Neural crest cell (in vitro differentiated cells): ENCODE measurements at places on chromosomes 3 and 15.
A peak's percentile ranks its signal among the peaks of the same experiment; 100 is the strongest.

GRCh38 chr3:171269542-171269941 lies 190.7 kb downstream of the TNIK start:
- DNase-seq: no peak

DNA sequence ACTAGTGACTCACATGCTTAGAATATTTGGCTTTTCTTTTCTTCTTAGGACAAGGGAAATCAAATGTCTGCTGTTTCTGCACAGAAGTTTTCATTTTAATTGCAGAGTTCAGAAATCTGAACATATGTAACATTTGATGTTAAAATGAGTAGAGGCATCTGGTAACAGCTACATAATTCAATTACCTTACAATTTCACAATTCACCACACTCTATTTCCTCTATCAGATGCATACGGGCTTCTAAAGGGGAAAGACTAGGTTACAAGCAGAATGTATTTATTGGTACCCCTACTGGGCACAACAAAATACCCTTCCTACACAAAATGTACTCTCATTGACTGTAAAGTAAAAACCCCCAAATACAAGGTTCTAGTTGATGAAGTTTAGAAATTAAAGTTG lies 176.0 kb downstream of the SOX2 start:
- DNase-seq: no peak

- peak; percentile 52 for DNase-seq
Measured at GRCh38 chr3:136819731-136820679, 1.1 kb downstream of the SLC35G2 start.

DNA sequence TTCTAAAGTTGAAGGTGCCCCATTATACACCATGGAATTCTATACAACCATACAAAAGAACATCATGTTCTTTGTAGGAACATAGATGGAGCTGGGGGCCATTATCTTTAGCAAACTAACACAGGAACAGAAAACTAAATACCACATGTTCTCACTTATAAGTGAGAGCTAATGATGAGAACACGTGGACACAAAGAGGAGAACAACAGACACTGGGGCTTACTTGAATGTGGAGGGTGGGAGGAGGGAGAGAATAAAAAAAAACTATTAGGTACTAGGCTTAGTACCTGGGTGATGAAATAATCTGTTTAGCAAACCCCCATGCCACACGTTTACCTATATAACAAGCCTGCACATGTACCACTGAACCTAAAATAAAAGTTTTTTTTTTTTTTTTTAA lies 342.7 kb downstream of the PLCL2 start:
- DNase-seq: no peak

DNA sequence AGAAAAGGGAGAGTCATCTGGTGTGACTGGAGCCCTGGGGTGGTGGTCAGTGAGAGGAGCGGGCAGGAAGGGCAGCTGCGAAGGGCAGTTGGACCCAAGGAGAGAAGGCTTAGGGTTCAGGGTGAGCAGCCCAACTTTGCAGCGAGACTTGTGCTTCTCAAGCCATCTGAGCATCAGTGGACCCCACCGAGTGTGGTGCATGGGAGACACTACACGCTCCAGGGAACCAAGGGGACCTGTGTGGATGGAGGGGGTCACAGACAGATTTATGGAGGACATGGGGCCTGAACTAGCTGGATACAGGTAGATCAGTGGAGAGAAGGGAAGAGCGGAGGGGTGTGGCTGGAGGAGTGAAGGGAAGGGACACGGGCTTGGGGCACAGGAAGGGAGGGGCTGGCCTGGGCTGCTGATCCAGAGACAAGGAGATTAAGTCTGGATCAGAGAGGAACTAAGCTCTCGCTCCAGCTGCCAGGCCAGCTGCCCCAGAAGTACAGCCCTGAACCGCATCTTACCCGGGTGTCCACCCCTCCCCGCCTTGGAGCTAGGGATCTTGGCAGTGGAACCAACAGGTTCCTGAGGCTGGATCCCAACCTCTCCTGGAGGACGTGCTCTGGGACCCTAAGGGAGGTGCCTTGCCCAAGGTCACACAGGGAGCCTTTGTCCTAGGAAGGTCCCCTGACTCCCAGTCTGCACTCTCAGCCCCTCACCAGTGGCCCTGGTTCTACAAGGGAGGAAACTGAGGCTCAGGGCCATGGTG lies 120.5 kb downstream of the CORO2B start:
- DNase-seq: no peak

DNA sequence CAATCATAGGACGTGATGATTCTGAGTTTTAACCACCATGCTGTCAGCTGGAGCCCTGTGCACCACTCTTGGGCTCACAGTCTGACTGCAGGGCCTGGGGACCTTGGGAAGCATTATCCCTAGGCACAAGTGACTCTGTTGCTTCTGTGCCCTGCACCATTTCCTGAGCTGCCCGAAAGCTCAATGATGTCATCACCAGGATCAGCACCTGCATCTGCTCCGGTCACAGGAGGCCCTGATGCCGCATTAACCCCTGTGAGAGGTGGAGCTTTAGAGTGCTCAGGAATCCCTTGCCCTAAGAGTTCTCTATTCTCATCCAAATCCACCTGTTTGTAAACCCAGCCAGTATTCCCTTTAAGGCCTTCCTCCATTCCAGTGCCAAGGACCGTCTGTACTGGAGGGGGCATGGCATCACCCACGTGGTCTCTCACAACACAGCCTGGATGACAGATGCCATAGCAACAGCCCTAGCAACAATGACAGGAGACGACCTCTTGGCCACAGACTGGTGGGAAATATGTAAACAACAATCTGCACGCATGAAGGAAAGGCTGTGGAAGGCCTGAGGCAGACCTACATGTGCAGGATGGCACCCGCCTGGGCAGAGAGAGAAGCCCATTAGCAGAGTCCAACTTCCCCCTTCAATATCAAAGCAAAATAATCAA lies 37.9 kb downstream of the NTRK3 start:
- no peak for DNase-seq

GRCh38 chr3:27521179-27521871 lies 37.1 kb upstream of the SLC4A7 start:
- no peak for DNase-seq

- no peak for DNase-seq
Measured at GRCh38 chr3:124529826-124530571, 200.3 kb upstream of the UMPS start.

- DNase-seq: no peak
Measured at GRCh38 chr3:160842021-160843005, 86.3 kb downstream of the PPM1L start.

GRCh38 chr3:127065138-127065427 lies 82.2 kb downstream of the PLXNA1 start:
- no peak for DNase-seq

DNA sequence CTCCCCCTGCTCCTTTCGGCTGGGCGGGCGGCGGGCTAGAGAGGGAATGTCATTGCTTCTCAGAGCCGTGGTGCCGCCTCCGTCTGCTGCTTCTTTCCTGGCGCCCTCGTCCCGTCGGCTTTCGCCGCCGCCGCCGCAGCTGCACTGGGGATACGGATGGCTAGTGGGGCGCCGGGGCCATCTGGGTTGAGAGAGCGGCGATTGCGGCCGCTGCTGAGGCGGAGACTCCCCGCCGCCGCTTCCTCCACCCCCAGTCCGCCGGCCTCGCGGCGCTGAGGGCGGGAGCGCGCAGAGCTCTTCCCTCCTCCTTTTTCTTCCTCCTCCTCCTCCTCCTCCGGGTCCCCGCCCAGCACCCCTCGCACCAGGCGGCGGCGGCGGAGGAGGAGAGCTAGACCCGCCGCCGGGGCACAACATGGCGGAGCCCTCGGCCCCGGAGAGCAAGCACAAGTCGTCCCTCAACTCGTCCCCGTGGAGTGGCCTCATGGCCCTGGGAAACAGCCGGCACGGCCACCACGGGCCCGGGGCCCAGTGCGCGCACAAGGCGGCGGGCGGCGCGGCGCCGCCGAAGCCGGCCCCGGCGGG lies at the start of gene STT3B:
Gene STT3B (plus strand): TSS at position 339 of the 582 bp plus-strand sequence. CDS start 74 bp downstream, at position 413.
- DNase-seq: peak; percentile 63

DNA sequence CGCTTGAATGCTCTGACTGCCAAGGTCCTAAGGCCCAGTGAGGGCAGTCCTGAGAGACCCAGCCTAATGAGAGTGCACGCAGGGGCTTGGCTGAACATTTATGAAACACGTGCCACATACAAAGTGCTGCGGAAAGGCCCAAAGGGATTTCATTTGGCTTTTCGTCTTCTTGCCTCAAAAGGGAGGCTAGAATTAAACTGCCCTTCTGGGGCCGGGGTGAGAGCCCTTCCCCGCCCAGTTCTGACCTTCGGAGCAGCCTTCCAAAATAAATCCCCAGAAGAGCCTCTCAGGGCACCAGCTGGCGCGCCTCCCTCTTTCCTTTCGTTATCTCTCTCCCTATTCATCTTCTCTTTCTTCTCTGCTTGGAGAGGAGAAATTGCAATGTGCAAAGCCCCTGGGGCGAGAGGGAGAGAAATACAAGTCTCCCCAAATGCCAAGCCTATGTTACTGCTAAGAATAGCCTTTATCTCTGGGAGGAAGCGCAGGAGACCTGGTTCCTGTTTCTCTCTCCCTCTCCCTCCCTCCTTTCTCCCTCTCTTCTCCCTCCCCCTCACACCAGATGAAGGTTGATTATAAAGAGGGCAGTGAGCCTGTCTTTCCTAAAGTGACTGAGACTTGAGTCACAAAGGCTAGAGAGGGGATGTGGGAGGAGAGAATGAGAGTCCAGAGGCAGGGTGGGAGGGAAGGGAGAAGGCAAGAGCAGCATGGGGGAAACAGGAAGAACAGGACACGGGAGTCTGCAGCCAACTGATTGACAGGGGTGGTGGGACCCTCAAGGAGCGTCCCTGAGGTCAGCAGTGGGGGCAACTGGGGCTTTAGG lies 36.7 kb upstream of the NDUFB4 start:
- peak; percentile 46 for DNase-seq

DNA sequence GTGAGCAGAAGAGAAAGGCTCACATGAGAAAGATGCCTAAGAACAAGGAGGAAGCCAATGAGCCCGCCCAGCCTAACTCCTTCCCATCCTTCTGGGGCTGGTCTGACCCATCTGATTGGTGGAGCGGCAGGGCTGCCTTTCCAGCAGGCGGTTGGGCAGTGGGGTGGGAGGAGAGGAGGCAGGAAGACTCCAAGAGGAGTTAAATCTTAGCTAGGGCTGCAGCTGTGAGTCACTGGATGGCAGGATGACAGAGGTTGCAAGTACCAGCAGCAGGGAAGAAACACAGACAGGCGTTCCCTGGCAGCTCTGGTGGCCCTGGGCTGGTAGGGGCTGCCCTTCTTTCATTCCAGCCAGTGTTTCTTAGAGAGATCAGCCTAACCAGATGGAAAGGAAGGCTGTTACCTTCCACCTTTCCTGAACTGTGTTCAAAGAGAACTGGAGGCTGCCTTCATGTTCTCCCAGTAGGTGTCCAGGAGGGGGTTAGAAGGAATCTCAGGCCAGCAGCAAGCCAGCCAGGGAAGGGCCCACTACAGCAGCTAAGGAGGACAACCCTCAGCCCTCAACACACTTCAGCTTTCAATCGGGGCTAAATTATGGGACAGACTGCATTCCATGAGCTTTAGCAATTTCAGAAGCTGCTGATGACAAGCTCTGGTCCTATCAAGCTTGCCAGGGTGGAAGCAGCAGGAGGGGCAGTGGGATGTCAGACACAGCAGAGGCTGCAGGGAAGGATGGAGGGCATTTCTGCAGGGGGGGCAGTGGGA lies 50.3 kb downstream of the CHSY1 start:
- DNase-seq: peak; percentile 39

DNA sequence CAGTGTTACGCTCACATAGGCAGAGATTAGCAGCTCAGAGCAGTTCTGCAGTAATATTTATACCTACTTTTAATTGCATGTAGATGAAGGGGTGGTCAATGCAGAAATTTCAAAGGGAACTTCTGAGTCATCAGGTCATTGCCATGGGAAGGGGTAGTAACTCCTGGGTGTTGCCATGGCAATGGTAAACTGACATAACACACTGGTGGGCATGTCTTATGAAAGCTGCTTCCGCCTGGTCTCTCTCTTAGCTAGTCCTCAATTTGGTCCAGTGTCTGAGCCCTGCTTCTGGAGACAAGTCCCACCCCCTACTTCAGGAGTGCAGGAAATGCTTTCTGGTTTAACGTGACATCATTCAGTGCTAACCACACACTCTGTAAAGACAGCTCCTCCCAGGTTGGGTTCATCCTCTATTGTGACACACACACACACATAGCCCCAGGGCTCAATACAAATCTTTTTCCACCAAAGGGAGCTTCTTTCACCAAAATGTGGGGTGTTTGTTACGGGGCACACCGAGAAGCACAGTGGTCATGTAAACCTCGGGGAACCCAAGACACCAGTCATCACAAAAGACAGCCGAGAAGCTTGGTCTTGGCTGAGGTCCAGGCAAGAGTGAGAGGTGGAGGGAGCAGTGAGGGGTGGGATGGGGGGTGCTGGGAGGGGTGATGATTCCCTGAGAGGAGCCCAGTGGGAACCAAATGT lies 74.5 kb downstream of the TLE3 start:
- DNase-seq: no peak

GRCh38 chr3:13037458-13038117 lies 35.6 kb downstream of the IQSEC1 start:
- DNase-seq: no peak

GRCh38 chr3:132253262-132253878 lies 63.8 kb upstream of the ACP3 start:
- peak; percentile 3 for DNase-seq

- no peak for DNase-seq
Measured at GRCh38 chr3:62312201-62312600, 61.1 kb downstream of the FEZF2 start.

- no peak for DNase-seq
Measured at GRCh38 chr3:186382217-186382885, 20.3 kb upstream of the DGKG start.

- no peak for DNase-seq
Measured at GRCh38 chr15:46231786-46232185, 597.0 kb downstream of the SQOR start.
